ENCODE measurements at places on chromosomes 12 and 14.

DNA sequence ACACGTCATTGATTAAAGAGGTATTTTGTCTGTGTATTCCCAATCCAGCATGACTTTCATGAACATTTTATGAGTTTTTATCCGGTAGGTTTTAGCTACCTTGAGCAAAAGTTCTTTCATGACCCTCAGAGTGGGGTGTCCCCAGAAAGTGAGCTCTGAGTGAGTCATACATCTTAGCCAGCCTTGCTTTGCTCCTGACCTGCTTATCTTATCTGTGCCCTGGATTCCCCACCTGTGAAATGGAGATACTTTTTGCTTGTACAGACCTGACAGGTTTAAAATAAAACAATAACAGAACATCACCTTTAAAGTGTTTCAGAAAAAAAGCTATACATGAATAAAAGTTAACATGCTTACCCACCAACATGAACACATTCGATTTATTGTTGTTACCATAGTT is 202.8 kb upstream of the SOX5 start:
- DNase-seq = no peak

- DNase-seq = no peak
These were observed 58.1 kb upstream of the DHRS4 start for GRCh38 chr14:23895480-23895879.

DNA sequence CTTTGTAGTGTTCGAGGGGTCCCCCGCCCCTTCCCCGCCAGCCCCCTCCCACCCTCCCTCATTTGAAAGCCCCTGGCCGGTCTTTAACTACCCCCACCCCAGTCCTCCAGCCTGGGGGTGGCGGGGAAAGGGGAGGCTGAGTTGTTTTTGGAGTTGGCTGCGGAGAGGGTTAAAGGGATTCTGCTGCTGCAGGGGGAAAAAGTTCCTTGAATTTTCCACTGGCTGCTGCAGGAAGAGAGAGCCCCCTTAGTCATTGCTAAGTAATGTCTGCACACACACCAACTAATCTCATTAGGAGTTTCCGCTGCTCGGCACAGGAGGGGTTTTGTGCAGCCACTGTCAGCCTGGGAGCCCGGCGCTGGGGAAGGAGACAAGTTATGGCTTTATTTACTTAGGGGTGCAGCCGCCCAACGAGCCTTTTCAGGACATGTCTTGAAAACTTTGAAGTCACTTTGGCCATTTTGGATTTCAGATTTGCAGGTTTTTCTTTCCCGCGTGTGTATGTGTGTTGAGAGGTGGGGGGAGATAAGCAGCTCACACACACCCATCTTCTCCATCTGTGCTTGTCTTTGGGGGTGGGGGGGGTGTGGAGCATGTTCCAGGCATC is 1.8 kb downstream of the ELK3 start:
- peak; percentile 24 for DNase-seq

- DNase-seq = no peak
These were observed 112.3 kb downstream of the NRXN3 start for GRCh38 chr14:78282437-78282836.

DNA sequence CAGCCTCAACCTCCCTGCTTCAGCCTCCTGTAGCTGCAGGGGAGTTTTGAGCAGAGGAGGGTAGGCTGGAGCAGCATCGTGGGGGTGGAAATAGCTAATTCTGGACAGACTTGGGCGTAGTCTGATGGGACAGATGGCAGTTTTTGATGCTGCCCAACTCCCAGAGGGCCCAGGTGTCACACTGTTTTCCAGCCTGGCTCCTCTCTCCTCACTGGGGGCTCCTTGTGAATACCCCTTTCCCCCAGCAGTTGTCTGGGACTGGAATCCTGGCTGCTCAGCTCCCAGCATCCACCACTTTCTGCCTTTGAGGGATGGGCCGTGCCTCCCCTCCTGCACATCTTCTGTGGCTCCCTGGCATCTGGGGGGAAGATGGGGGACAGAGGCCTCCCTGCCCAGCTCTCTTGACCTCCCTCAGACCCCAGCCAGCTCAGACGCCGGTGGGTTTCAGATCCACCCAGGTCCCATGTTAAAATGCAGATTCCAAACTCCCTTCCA is 34.0 kb downstream of the SH2B3 start:
- no peak for DNase-seq

- DNase-seq = peak; percentile 31
These were observed 10.0 kb downstream of the BRF1 start for GRCh38 chr14:105290621-105291346.

- no peak for DNase-seq
These were observed 13.2 kb downstream of the PLBD1 start for GRCh38 chr12:14554281-14555007.

GRCh38 chr14:76760331-76761135 is 735 bp upstream of the VASH1 start:
- no peak for DNase-seq

GRCh38 chr14:80078501-80078900 is 132.8 kb downstream of the DIO2 start:
- no peak for DNase-seq

DNA sequence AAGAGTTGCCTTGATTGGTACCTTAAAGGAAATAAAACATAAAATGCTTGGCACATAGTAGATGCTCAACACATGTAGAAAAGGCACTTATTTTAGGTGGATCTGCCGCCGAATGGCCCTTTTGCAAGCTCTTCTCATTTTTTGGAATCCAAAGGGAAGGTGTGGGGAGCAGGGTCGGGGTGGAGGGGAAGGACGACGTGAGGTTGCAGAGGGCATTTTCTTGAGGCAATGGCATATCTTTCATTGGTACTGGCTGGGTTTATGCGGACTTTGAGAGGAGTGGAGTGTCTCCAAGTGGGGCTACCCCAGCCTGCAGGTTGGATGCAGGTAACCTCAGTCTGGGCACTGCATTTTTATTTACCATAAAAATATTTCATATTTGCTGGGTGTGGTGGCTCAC is 8.1 kb downstream of the RTL1 start:
- no peak for DNase-seq
